Right forelimb (tissue), 1 donor: ENCODE measurements at places on chromosomes 12 and 14.

GRCh38 chr12:32201976-32202375 is 95.3 kb downstream of the BICD1 start:
- no peak for DNase-seq

DNA sequence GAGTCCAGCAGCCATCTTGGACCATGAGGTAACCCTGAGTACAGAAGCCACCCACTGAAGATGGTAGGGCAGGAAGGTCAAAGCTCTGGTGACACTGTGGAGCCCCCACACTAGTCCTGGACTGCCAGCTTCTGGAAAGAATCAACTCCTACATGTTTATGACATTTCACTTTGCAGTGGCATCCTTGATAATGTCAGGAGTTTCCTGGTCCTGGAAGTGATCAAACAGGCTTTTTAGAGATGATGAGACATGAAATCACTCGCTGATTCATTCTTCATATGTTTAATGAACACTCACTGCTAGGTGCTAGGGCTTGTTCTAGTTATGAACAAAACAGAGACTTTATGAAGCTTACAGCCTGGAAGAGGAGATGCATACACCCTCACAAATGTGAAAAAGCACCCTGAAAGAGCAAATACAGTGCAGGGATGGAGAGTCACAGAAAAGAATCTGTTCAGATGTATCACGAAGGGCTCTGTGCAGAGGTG is 15.8 kb upstream of the HNF1A start:
- DNase-seq = no peak

DNA sequence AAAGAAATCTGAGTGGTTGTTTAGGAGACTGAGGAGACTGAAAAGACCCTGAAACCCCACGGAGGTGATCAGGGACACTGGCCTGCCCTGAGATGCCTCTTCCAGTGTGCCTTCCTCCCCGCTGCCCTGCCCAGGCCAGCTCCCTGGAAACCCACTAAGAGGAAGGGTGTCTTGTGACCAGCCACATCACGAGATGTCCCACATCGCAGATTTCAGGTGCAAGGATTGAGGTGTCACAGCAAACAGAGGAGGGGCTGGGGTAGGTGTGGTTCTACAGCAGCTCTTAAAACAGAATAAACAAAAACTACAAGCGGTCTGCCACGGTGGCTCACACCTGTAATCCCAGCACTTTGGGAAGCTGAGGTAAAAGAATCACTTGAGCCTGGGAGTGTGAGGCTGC is 184.3 kb upstream of the C14orf180 start:
- DNase-seq = no peak

DNA sequence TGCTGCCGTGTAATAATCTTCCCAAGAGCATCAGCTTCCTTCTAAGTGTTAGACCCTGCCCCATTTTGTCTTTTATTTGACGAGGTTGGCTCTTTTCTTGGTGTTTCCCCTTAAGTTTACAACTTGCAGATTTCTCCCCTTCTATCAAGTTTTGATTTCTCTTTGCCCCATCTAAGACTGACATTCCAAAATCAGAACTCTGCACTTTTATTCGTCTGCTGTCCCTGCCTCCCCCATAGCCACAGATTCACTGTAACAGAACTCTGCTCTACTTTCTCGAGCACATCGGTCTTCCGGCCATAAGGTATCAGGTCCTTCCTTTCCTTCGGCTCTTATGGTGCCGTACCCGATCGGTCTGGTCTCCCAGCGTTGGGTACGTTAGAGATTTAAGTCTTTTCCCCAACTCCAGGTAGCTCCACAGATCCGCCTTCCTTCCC is 563 bp downstream of the DCP1B start:
- no peak for DNase-seq

DNA sequence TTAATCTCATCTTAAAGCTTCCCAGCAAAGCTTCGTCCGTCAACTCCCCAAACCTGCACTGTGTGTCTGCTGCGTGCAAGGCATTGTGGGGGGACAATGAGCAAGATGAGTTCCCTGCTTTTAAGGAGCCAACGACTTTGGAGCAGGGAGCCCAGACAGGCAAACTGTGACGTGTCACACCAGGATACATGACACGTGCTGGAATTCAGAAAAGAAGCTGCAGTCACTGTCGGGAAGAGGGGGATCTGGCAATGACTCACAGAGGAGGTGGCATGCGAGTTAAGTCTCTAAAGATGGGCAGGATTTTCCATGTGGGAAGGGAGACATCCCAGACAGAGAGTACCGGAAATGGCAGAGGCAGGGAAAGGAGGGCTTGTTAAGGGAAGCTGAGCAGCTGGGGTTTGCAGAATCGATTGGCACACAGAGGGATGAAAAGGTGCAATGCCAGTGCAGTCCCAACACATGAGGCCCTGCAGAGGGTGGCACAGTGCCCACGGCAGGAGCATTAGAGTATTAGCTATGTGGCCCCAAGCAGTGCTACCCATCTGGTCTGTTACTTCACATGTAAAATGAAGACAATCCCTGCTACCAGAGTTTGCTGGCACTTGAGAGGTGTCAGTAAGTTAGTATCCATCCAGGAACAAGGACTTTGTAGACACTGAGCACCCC is 52.9 kb downstream of the SETD3 start:
- no peak for DNase-seq

GRCh38 chr14:104136472-104137296 is 1.7 kb upstream of the KIF26A start:
- DNase-seq = peak; percentile 51

- no peak for DNase-seq
These were observed 368.6 kb downstream of the BCL11B start for GRCh38 chr14:98903371-98903770.

GRCh38 chr14:42138406-42138805 is 531.7 kb downstream of the LRFN5 start:
- DNase-seq = no peak

- no peak for DNase-seq
These were observed 32.6 kb downstream of the AKAP6 start for GRCh38 chr14:32361674-32362073.

DNA sequence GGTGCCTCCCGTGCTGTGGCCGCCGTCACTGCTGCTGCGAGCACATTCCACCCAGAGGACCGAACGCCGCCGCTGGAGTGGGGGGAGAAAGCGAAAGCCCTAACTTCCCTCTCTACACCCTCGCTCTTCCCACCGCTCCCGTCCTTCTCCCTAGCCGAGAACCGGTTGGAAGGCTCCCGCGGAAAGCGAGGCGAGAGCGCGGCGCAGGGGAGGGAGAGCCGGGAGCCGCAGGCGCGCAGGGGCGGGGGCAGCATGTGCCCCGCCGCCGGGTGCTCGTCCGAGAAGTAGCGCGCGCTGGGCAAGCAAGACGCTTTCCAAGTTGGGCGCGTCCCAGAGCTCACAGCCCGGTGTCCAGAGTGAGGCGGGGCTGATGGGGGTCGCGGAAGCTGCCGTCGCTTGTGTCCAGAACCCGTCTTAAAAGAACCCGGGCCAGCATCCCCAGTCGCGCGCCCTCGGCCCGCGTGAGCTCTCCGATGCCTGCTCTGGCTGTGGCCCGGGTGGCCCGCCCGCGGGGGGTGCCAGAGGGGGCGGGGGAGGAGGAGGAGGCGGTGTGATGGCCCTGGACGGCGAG is at the start of gene TRHDE:
TRHDE (plus strand) TSS at position 280 of the 571 bp plus-strand sequence; CDS start at position 554, 274 bp downstream.
- peak; percentile 64 for DNase-seq

DNA sequence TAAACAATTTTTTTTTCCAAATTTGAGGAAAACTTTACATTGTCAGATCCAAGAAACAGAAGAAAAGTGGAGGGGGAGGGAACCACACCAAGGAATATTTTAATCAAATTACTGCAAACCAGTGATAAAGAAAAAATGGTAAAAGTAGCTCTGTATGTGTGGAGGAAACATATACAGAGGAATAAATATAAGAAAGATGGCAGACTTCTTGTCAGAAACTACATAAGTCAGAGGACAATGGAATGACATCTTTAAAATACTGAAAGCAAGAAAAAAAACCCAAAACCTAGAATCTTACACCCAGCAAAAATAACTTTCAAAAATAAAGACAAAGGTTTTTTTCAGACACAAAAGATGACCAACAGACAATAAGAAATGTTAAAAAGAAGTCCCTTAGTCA is 10.2 kb upstream of the LLPH start:
- no peak for DNase-seq

- no peak for DNase-seq
These were observed 33.6 kb upstream of the MMP17 start for GRCh38 chr12:131794573-131794972.

GRCh38 chr12:8996682-8997405 is 7.5 kb downstream of the KLRG1 start:
- DNase-seq = no peak

GRCh38 chr14:38038171-38038570 is 169.5 kb upstream of the SSTR1 start:
- DNase-seq = no peak

DNA sequence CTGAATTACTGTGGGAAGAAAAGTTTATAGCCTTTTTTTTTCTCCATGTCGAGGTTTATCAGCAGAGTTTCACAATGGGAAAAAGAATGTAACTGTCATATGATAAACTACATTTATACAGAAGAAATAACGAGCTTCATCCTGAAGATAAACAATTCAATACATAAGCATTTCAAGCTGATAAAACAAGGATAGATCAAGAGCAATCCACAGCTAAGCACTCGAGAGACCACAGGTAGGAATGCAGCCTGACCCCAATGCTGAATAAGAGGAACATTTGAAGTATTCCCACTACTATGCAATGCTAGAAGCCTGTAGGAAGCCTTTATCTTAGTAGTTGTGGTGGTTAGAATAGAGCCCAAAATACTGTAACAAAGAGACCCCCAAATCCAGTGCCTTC is 32.6 kb upstream of the DAAM1 start:
- no peak for DNase-seq

DNA sequence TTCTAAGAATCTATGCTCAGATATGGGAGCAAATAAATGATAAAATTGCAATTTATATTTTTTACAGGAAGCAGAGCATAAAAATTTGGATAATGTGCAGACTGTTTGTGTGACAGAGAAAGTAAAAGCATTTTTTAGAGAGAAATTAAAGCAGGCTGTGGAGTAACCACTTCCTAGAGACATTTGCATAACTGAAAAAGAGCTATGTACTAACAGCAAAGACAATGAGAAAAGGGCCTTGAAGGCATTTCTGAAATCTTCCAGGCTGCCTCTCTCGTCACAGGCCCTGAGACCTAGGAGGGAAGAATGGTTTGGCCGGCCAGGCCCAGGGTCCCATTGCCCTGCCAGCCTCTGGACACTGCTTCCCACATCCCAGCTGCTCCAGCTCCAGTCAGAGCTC is 247.2 kb downstream of the ALX1 start:
- DNase-seq = no peak

DNA sequence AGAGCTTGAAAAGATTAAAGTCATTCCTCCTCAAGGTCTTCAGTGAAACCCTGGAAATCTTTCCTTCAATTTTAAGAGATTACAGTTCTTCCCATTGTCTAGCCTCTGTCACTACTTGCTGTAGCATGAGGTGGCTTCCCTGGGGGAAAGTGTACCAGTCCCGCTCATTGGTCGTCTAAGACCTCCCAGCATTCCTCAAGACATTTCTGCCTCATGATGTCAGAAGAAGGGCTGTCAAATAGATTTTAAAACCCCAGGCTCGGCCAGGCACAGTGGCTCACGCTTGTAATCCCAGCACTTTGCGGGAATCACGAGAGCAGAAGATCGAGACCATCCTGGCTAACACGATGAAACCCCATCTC is 46.7 kb downstream of the SMUG1 start:
- no peak for DNase-seq

DNA sequence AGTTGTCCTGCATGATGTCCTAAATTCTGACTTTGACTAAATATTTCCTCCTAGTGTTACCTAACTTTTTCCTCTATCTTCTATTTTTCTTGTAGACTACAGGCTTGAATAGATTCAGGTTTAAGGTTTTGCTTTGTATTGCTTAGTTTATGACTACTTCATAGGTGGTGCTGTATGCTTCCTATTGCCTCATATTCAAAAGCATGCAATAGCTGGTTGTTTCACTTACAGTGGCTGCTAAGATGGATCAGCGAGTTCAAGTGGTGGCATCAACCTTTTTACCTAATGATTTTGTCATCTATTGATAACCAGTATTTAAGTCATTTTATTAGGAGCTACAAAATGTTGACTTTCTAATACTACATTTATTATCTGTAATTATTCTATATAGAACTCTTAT is 36.3 kb upstream of the BICD1 start:
- no peak for DNase-seq

- DNase-seq = no peak
These were observed 55.2 kb downstream of the WDR20 start for GRCh38 chr14:102194856-102195255.
